ENCODE measurements at places on chromosomes 3 and 15.

GRCh38 chr3:12961007-12961696 lies 112.1 kb downstream of the IQSEC1 start:
- DNase-seq = no peak

DNA sequence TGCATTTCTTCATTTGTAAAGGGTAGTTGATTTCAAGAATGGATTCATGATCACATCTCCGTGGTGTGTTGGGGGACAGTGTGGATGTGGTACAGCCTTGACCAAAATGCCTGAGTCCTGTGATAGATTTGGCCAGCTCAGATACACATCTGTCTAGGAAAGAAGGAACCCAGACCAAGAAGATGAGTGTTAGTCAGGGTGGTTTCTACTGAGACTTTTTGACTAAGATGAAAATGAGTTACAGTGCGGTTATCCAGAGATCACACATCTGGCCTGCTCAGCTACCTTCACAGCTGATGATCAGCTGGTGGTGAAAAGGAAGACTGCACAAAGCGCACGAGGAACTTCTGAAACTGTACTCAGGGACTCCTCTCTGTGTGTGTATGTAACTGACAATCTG lies 68.0 kb downstream of the FNDC3B start:
- DNase-seq = no peak

- DNase-seq = no peak
These were observed 286.0 kb upstream of the SUCLG2 start for GRCh38 chr3:67940210-67940952.

DNA sequence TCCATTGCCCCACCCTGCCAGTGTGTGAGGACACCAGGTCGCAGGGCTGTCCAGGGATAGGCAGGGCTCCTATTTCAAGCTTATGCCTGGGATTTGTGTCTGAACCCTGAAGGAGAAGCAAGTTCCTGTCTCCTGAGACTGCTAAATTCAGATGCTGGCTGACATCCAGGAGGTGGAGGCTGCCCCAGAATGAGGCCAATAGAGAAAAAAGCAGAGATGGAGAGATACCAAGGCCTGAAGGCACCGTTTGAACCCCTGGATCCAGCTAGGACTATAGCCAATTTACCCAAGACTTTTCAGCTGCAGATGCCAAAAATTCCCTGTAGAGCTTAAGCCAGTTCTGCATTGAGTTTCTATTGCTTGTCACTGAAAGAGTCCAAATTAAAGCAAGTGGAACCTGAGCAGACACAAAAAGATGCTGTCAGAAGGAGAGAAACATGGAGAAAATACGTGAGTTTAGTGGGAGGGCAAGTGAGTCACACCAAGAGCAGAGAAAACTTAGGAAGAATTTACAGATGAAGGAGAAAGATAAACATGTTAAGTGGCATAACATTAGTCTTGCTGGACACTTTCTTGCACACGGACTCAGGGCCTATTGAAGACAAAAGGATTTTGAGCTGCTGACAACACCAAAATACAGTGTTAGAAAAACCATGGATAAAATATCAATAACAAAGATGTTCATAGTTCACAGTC lies 148.6 kb downstream of the CNTN3 start:
- no peak for DNase-seq

DNA sequence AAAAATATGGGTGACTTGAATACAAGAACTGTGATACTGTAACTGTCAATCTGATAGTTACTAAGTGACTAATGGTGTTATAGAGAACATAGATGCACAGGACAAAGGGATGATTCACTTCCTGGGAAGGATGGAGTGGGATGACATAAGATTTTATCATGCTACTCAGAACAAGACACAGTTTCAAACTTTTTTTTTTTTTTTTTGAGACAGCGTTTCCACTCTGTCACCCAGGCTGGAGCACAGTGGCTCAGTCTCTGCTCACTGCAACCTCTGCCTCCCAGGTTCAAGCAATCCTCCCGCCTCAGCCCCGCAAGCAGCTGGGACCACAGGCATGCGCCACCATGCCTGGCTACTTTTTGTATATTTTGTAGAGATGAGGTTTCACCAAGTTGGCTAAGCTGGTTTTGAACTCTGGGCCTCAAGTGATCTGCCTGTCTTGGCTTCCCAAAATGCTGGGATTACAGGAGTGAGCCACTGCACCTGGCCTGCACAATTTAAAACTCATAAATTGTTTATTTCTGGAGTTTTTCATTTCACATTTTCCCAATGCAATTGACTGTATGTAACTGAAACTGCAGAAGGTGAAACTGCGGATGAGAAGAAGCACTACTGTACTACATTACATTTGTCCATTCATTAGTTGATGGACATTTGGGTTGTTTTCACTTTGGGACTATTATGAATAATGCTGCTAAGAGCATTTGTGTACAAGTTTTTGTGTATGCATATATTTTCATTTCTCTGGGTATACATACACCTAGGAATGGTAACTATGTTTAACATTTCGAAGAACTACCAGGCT lies 40.6 kb downstream of the ADIPOQ start:
- DNase-seq = peak; percentile 69

- no peak for DNase-seq
These were observed 8.1 kb downstream of the RRP9 start for GRCh38 chr3:51933471-51934138.

DNA sequence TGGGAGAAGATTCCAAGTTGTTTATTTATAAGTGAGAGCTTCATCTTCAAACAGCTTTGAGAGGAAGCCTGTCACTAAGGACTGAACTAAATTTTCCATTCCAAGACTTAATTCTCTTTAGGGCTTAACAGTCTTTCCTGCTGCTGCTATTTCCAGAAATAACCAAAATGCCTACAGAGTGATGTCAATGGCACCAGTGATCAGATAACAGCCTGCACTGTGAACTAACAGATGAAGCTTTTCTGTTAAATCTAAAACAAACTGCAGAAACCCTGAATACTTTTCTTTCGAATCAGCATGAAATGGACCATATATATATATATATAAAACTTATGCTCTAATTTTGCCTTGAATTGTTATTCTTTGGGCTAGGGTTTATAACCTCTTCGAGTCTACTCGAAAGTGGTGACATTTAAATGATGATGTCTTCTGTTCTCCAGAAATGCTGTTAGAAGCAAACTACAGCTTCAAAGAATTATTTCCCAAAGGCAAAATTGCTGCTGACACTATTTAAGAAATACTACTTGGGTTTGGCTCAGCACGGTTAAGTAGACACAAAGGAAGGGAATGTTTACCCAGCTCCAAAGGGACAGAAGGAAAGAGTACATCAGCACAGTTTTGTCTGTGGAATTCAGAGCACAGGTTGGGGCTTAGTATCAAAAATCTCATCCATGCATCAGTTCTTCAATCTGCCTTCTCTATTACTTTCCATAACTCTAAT lies 238.5 kb upstream of the LRRN1 start:
- DNase-seq = no peak

- no peak for DNase-seq
These were observed 417.0 kb upstream of the TPM1 start for GRCh38 chr15:62625429-62626033.

- no peak for DNase-seq
These were observed 76.9 kb downstream of the OCA2 start for GRCh38 chr15:28022181-28022580.

- DNase-seq = no peak
These were observed 67.7 kb downstream of the MGLL start for GRCh38 chr3:127754411-127755304.

- DNase-seq = no peak
These were observed 18.5 kb downstream of the KBTBD8 start for GRCh38 chr3:67016522-67017080.

GRCh38 chr15:32664796-32665195 lies 23.3 kb downstream of the SCG5 start:
- DNase-seq = no peak

- no peak for DNase-seq
These were observed 79.3 kb upstream of the LMOD3 start for GRCh38 chr3:69201658-69202057.

- no peak for DNase-seq
These were observed 470.8 kb downstream of the SOX2 start for GRCh38 chr3:182182531-182182968.

GRCh38 chr3:71201939-71202338 lies 381.6 kb downstream of the FOXP1 start:
- DNase-seq = no peak

DNA sequence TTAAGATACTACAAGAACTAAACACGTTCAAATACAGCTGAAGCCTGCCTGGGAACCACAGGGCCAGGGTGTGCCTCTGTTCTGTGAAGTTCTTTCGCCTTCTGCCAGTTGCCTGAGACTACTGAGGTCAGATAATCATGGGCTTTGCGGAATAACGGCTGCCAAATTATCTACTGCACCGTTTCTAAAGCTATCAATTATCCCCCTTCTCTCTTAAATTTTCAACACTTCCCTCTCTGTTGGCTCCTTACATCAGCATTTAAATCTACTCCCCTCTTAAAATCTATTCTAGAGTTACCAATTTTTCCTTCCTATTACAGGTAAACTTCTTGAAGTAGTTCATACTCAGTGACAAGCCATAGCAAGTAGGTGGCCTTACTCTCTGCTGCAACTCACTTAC lies 6.2 kb upstream of the NEO1 start:
- DNase-seq = no peak
